Panc1 (cell line): ENCODE measurements at places on chromosomes 2 and 18. TPM values are rescaled to one million over a fixed set of nuclear protein-coding genes. Genes with fewer than 3 reads are reported as not detected.

The CFAP210 gene
- total RNA-seq: 0.23 TPM

The IFT172 gene
- 16.7 TPM for total RNA-seq

The FAHD2A gene
- total RNA-seq: 17.2 TPM

The SEMA4F gene
- total RNA-seq: 13.3 TPM

The STK17B gene
- 19.3 TPM for total RNA-seq

The RIT2 gene
- not detected for total RNA-seq

The MAPRE2 gene
- total RNA-seq: 14.1 TPM

The ZSWIM2 gene
- not detected for total RNA-seq

The TWIST2 gene
- total RNA-seq: 4.2 TPM

The MYO7B gene
- total RNA-seq: 0.15 TPM

- peaks cover 9% of the 10 kb centered on the region for H3K4me1 ChIP-seq
- no peaks in the 10 kb centered on the region for H3K36me3 ChIP-seq
- H3K27me3 ChIP-seq: no peaks in the 10 kb centered on the region
- no peak overlapping the region for H3K4me3 ChIP-seq
Observed at GRCh38 chr2:64837116-64837731, 152.0 kb upstream of the SLC1A4 start.

DNA sequence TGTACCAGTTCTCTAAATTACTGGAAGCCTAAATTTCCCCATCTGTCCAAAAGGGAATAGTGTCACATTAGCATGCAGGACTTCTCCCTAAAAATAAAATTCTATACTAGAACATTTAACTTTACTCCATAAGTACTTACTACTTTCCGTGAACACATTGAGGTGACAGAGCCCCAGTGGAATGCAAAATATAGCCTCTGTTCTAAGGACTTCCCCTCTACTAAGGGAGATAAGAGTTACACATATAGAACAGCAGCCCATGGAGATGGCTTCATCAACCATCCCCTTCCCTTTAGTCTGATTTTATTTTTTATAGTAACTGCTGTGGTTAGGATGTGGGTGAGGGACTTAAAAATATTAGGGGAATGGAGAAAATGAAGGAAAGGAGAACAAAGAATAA is 68.9 kb upstream of the STPG4 start:
- peaks cover 48% of the 10 kb centered on the region for H3K4me1 ChIP-seq
- DNase-seq: no peak
- H3K4me3 ChIP-seq: no peak overlapping the region
- no peaks in the 10 kb centered on the region for H3K36me3 ChIP-seq
- H3K27ac ChIP-seq: peak overlapping the region; percentile 87
- no peaks in the 10 kb centered on the region for H3K27me3 ChIP-seq

DNA sequence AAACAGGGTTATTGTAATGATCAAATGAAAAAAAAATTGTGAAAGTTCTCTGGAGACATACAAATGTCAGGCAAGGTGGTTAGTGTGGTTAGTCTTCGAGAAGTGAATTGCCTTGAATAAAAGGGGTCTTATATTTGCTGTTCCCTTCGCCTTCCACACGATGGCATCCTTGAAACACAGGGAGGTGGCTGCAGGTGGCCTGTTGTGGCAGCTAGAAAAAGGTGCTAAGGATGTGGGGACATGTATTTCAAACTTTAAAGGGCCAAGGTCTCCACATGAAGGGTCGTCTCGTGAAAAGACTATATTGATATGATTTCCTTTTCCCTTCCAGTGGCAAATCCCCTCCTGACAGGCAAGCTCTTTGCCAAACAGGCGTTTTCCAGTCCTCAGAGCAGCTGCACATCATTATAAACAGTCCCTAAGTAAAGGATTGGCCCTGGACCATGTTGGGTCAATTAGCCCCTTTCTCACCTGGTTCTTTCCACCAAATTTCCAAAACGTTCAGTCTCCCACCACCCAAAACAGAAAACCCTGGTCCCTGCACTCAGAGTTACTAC is 68.5 kb downstream of the COPS8 start:
- no peak overlapping the region for H3K4me3 ChIP-seq
- no peak for DNase-seq
- H3K27ac ChIP-seq: peak overlapping the region; percentile 55
- no peaks in the 10 kb centered on the region for H3K27me3 ChIP-seq
- no peaks in the 10 kb centered on the region; the same call in 1 of the 2 replicates for H3K4me1 ChIP-seq

- peak overlapping the region; percentile 25; the same call in 1 of the 2 replicates for H3K27ac ChIP-seq
- peak; percentile 36 for DNase-seq
- H3K27me3 ChIP-seq: no peaks in the 10 kb centered on the region
- no peak overlapping the region for H3K4me3 ChIP-seq
- no peaks in the 10 kb centered on the region for H3K36me3 ChIP-seq
- H3K4me1 ChIP-seq: peaks cover 18% of the 10 kb centered on the region
Observed at GRCh38 chr2:9897331-9897737, 54.1 kb downstream of the TAF1B start.

DNA sequence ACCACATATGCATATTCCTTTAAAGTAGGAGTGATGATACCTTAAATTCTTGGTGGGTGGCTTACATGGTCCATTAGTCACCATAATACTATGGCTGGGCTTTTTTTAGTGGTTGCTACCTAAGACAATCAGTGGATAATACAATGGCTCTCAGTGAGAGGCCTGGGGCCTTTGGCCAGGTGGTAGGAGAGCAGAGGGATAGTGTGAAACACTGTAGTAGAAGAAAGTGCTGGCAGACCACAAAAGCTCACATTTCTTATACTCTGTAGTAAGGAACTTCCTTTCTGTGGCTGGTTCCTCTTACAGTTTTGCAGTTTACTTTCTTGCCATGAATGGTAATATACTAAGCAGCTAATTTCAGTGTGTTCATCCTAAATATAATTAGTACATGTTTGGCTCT is 583.5 kb downstream of the XIRP2 start:
- DNase-seq: no peak
- no peaks in the 10 kb centered on the region for H3K4me1 ChIP-seq
- H3K36me3 ChIP-seq: no peaks in the 10 kb centered on the region
- no peaks in the 10 kb centered on the region for H3K27me3 ChIP-seq
- no peak overlapping the region for H3K4me3 ChIP-seq

GRCh38 chr2:239354132-239354790 is 46.6 kb downstream of the HDAC4 start:
- no peak for DNase-seq
- H3K27me3 ChIP-seq: no peaks in the 10 kb centered on the region
- H3K36me3 ChIP-seq: no peaks in the 10 kb centered on the region
- H3K4me1 ChIP-seq: peaks cover 4% of the 10 kb centered on the region; the same call in 1 of the 2 replicates

DNA sequence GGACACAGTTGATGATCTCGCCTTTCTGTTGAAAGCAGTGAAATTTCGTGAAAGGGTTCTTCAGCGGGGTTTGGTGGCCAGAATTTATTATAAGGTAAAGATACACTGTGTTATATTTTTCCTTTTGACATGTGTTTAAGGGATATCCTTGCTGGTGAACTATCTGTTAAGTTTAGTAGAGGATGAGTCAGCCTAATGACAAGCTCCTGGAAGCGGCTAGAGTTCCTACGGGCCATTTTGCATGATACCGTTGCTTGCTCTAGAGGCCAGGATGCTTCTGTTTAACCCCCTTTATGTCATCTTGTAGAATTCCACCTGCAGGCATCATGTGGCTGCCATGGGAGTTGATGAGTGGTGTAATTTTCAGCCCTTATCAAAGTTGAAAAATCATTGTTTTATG is 124.8 kb upstream of the BCL2L11 start:
- H3K36me3 ChIP-seq: no peaks in the 10 kb centered on the region
- DNase-seq: no peak
- no peaks in the 10 kb centered on the region for H3K4me1 ChIP-seq
- H3K27me3 ChIP-seq: peaks cover 7% of the 10 kb centered on the region

GRCh38 chr2:60159519-60159918 is 393.9 kb downstream of the BCL11A start:
- H3K36me3 ChIP-seq: no peaks in the 10 kb centered on the region
- no peaks in the 10 kb centered on the region for H3K27me3 ChIP-seq
- no peak overlapping the region for H3K27ac ChIP-seq
- no peak overlapping the region for H3K4me3 ChIP-seq

DNA sequence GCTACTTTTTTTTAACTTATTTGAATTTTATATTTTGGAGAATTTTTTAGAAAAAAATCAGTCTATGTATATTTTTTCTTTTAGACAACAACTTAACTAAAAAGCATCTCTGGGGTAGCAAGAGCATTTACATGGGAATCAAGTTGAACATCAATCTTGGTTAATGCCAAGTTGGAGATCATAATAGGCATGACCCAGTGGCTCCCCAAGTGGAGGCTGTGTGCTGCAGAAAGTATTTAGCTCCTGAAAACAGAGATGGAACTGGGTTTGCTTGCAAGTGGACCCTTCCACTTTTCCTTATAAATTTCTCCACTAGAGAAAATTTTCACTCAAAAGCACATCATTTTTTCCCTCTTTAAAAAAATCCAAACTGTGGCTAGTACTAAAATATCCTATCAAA is 23.9 kb upstream of the CAVIN2 start:
- peaks cover 7% of the 10 kb centered on the region; the same call in 1 of the 2 replicates for H3K4me1 ChIP-seq
- no peaks in the 10 kb centered on the region for H3K27me3 ChIP-seq
- DNase-seq: no peak
- H3K4me3 ChIP-seq: no peak overlapping the region
- no peak overlapping the region for H3K27ac ChIP-seq

DNA sequence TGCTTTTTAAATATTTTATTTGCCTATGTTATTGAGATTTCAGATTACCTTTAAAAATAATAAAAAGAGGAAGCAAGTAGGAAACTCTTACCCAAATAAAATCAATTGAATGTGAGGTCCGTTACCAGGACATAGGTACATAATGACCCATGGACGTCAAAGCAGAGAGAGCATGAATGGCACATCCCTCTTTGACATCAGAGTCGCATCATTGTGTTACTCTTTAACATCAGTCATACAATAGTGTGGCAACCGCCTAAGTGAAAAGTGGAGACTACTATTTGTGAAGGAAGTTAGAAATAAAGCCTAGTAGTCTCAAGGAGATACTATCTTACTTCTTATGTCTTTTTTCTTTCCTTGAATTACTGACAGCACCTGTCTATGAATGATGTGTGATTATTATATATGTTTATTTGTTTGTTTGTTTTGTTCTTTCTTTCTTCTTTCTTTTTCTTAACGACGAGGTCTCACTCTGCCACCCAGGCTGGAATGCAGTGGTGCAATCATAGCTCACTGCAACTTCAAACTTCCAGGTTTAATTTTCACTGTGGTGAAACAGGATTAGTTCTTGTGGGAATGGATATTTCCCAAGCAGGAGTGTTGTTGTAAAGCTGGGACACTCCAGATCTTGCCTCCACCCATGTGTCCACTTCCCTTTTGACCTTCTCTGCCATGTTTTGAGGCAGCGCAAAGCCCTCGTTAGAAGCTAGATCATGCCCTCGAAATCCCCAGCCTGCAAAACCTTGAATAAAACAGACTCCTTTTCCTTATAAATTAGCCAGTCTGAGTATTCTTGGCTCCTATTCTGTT is 407.2 kb upstream of the NETO1 start:
- no peak for DNase-seq
- no peaks in the 10 kb centered on the region for H3K27me3 ChIP-seq
- no peaks in the 10 kb centered on the region for H3K4me1 ChIP-seq
- H3K27ac ChIP-seq: no peak overlapping the region
- H3K4me3 ChIP-seq: no peak overlapping the region

DNA sequence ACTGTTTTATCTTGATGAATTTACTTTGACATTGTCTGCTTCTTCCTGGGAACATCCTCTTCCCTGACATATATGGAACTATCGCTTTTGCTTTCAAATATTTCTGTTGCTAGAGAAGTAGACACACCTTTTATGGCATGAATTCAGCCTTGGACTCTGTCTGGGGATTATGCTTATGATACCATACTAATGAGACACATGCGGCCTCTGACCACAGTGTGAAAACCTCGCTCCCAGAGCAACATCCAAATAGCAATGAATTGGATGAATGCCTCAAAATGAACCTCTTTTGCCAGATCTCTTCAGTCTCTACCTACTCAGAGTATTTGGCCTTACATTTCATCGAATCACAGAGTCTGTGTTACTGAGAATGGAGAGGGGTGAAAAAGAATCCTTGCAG is 70.9 kb downstream of the PIEZO2 start:
- DNase-seq: no peak
- no peaks in the 10 kb centered on the region for H3K27me3 ChIP-seq
- H3K4me1 ChIP-seq: no peaks in the 10 kb centered on the region
- H3K27ac ChIP-seq: no peak overlapping the region
- H3K36me3 ChIP-seq: no peaks in the 10 kb centered on the region
- H3K4me3 ChIP-seq: no peak overlapping the region

- peak overlapping the region; percentile 40 for H3K4me3 ChIP-seq
- no peak overlapping the region for H3K27ac ChIP-seq
- peaks cover 4% of the 10 kb centered on the region; the same call in 1 of the 2 replicates for H3K36me3 ChIP-seq
- H3K27me3 ChIP-seq: peaks cover 35% of the 10 kb centered on the region
- DNase-seq: no peak
Observed at GRCh38 chr2:17538844-17539554, 1.5 kb upstream of the VSNL1 start.

DNA sequence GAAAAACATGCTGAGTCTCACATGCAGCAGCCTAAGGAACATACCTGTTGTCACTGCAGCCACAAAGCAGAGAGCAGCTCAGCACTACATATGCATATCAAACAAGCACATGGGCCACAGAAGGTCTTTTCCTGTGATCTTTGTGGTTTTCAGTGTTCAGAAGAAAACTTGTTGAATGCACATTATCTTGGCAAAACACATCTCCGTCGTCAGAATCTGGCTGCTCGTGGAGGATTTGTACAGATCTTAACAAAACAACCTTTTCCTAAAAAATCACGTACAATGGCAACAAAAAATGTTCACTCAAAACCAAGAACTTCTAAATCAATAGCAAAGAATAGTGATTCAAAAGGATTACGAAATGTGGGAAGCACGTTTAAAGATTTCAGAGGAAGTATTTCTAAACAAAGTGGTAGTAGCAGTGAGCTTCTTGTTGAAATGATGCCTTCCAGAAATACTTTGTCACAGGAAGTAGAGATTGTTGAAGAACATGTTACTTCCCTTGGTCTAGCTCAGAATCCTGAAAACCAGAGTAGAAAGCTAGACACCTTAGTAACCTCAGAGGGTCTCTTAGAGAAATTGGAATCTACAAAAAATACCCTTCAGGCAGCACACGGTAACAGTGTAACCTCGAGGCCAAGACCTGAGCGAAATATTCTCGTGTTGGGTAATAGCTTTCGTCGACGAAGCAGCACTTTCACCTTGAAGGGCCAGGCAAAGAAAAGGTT is 34.1 kb downstream of the ZNF407 start:
- H3K4me3 ChIP-seq: no peak overlapping the region
- no peak overlapping the region for H3K27ac ChIP-seq
- DNase-seq: no peak
- H3K4me1 ChIP-seq: no peaks in the 10 kb centered on the region
- no peaks in the 10 kb centered on the region for H3K27me3 ChIP-seq
- H3K36me3 ChIP-seq: no peaks in the 10 kb centered on the region

DNA sequence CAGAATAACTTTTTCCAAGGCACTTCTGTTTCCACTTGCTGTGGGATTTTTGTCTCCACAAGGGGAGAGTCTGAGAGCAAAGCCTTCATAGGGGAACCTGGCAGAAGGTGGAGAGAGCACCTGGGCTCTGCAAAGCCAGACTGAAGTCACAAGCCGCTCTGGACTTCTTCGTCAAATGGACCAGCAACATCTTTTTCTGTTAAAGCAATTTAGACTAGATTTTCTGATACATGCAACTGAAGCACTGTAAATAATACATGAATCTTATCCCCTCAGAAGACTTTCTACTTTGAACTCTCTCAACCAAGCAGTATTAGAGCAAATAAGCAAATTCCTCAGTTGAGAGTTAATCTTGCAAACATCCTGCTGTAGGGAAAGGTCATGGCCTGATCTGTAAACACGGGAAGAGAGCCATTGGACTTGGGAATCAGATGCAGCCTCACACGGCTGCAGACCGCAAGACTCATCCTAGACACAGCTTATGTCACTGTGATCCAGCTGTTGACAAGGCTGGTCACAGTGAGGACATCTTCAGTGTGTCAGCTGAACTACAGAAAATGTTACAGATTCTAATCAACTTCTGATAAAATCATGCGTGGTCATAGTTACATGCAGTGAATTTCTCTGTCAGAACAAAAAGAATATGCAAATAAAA is 3.2 kb downstream of the SH3YL1 start:
- H3K27me3 ChIP-seq: no peaks in the 10 kb centered on the region
- peaks cover 5% of the 10 kb centered on the region; the same call in 1 of the 2 replicates for H3K4me1 ChIP-seq
- no peak overlapping the region for H3K4me3 ChIP-seq
- DNase-seq: no peak
- H3K27ac ChIP-seq: no peak overlapping the region
